Activated CD4-positive, alpha-beta T cell treated with anti-CD3 and anti-CD28 coated beads for 36 hours (primary cell): ENCODE measurements at places on chromosomes 3 and 15.
A peak's percentile ranks its signal among the peaks of the same experiment; 100 is the strongest.

GRCh38 chr3:48404440-48405342, 25.2 kb downstream of the PLXNB1 start:
- H3K4me3 ChIP-seq: no peak overlapping the region
- DNase-seq: no peak
- no peaks in the 10 kb centered on the region for H3K27me3 ChIP-seq

GRCh38 chr3:153338487-153338886, 176.5 kb downstream of the RAP2B start:
- H3K4me3 ChIP-seq: no peak overlapping the region
- no peak for DNase-seq
- no peak overlapping the region for H3K27ac ChIP-seq
- peaks cover 1% of the 10 kb centered on the region for H3K27me3 ChIP-seq
- H3K36me3 ChIP-seq: no peaks in the 10 kb centered on the region

- H3K4me3 ChIP-seq: no peak overlapping the region
- no peaks in the 10 kb centered on the region for H3K27me3 ChIP-seq
- H3K36me3 ChIP-seq: peaks cover 42% of the 10 kb centered on the region
- H3K27ac ChIP-seq: no peak overlapping the region
- DNase-seq: no peak
- peaks cover 24% of the 10 kb centered on the region for H3K4me1 ChIP-seq
These were observed 16.9 kb downstream of the CCR4 start for GRCh38 chr3:32968166-32968919.

DNA sequence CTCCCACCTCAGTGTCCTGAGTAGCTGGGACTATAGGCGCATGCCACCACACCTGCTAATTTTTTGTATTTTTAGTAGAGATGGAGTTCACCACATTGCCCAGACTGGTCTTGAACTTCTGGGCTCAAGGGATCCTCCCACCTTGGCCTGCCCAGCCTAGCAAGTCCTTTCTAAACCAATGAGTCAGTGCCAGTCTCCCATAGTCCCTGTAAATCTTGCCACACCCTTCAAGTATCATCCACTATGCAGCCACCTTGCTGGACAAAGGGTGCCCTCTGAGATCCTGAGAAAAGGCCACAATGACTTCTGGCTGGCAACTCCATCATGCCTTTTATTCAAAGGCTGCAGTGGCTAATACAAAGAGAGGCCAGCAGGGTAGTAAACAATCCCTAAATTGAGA, 184.0 kb downstream of the ABHD5 start:
- H3K27ac ChIP-seq: no peak overlapping the region
- no peaks in the 10 kb centered on the region for H3K36me3 ChIP-seq
- H3K4me3 ChIP-seq: no peak overlapping the region

DNA sequence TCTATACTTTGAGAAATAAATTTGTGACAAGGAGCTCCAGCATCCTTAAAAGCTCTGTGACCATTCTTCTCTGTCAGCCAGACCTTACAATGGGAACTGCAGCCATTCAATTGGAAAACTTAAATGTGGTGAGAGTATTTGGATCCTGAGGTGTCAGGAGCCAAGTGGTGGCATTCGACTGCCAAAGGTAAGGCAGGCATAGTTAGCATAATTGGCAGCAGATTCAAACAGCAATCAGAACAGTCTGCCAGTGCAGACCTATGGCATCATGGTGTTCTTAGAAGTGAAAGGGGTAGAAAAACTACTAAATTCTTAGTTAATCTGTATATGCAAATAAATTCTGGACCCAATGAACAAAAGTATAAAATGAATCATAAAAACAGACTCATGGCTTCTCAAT, 18.2 kb upstream of the FNDC3B start:
- DNase-seq: no peak
- H3K36me3 ChIP-seq: no peaks in the 10 kb centered on the region
- H3K4me1 ChIP-seq: no peaks in the 10 kb centered on the region
- H3K4me3 ChIP-seq: no peak overlapping the region
- no peak overlapping the region for H3K27ac ChIP-seq
- no peaks in the 10 kb centered on the region for H3K27me3 ChIP-seq

- H3K4me3 ChIP-seq: no peak overlapping the region
- H3K27ac ChIP-seq: no peak overlapping the region
- H3K36me3 ChIP-seq: no peaks in the 10 kb centered on the region
- no peaks in the 10 kb centered on the region for H3K27me3 ChIP-seq
These were observed 614.8 kb downstream of the ZIC1 start for GRCh38 chr3:148023994-148024393.

GRCh38 chr3:166085164-166085856, 248.1 kb upstream of the BCHE start:
- H3K36me3 ChIP-seq: no peaks in the 10 kb centered on the region
- no peak overlapping the region for H3K27ac ChIP-seq
- H3K27me3 ChIP-seq: no peaks in the 10 kb centered on the region
- H3K4me1 ChIP-seq: no peaks in the 10 kb centered on the region

- H3K27me3 ChIP-seq: peaks cover 31% of the 10 kb centered on the region
- no peak overlapping the region for H3K4me3 ChIP-seq
- no peaks in the 10 kb centered on the region for H3K36me3 ChIP-seq
- no peak for DNase-seq
- no peak overlapping the region for H3K27ac ChIP-seq
- H3K4me1 ChIP-seq: no peaks in the 10 kb centered on the region
These were observed 59.9 kb downstream of the SMAD6 start for GRCh38 chr15:66761726-66762595.

GRCh38 chr15:82143390-82144385, 97.9 kb upstream of the MEX3B start:
- H3K36me3 ChIP-seq: peaks cover 6% of the 10 kb centered on the region
- H3K27me3 ChIP-seq: no peaks in the 10 kb centered on the region
- H3K27ac ChIP-seq: no peak overlapping the region
- peaks cover 12% of the 10 kb centered on the region for H3K4me1 ChIP-seq
- H3K4me3 ChIP-seq: no peak overlapping the region

- no peaks in the 10 kb centered on the region for H3K4me1 ChIP-seq
- H3K27ac ChIP-seq: no peak overlapping the region
- no peak overlapping the region for H3K4me3 ChIP-seq
These were observed 106.6 kb downstream of the VGLL4 start for GRCh38 chr3:11536936-11537612.

GRCh38 chr15:63234451-63234870, 42.9 kb upstream of the APH1B start:
- H3K4me1 ChIP-seq: peaks cover 79% of the 10 kb centered on the region
- H3K4me3 ChIP-seq: no peak overlapping the region
- DNase-seq: no peak
- H3K27ac ChIP-seq: peak overlapping the region; percentile 67

DNA sequence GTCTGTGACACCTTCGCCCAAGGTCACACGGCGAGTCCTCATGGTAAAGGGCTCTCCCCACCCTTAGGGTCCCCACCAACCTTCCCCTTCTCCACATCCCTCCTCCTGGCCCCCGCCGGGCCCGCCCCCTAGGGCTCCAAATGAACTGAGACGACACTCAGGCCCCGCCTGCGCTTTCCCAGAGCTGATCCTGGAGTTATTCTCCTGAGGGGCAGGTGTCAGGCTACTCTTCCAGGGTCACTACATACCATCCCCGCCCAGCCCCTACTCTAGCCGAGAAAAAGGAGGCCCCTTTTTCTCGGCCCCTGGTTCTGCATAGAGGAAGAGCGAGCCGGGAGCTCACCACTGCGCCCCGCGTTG, 292 bp downstream of the USP4 start:
- peak; percentile 53 for DNase-seq
- H3K36me3 ChIP-seq: peaks cover 20% of the 10 kb centered on the region
- H3K27ac ChIP-seq: peak overlapping the region; percentile 96
- peak overlapping the region; percentile 99 for H3K4me3 ChIP-seq
- peaks cover 49% of the 10 kb centered on the region for H3K4me1 ChIP-seq

DNA sequence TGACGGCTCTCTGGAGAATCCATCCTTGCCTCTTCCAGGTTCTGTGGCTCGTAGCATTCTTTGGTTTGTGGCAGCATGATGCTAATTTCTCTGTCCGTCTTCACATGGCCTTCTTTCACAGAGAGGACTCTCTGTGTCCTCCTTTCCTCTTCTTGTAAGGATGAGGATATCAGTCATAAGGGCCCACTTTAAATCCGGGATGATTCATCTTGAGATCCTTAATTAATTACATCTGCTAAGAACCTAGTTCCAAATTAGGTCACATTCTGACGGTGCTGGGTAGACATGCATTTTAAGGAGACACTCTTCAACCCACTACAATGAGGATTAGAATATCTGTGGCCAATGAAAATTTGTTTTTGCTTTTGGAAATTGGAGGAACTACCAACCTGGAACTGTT, 15.7 kb upstream of the GXYLT2 start:
- no peaks in the 10 kb centered on the region for H3K4me1 ChIP-seq
- H3K4me3 ChIP-seq: no peak overlapping the region
- DNase-seq: no peak
- H3K27ac ChIP-seq: no peak overlapping the region
- no peaks in the 10 kb centered on the region for H3K36me3 ChIP-seq
- H3K27me3 ChIP-seq: peaks cover 9% of the 10 kb centered on the region

DNA sequence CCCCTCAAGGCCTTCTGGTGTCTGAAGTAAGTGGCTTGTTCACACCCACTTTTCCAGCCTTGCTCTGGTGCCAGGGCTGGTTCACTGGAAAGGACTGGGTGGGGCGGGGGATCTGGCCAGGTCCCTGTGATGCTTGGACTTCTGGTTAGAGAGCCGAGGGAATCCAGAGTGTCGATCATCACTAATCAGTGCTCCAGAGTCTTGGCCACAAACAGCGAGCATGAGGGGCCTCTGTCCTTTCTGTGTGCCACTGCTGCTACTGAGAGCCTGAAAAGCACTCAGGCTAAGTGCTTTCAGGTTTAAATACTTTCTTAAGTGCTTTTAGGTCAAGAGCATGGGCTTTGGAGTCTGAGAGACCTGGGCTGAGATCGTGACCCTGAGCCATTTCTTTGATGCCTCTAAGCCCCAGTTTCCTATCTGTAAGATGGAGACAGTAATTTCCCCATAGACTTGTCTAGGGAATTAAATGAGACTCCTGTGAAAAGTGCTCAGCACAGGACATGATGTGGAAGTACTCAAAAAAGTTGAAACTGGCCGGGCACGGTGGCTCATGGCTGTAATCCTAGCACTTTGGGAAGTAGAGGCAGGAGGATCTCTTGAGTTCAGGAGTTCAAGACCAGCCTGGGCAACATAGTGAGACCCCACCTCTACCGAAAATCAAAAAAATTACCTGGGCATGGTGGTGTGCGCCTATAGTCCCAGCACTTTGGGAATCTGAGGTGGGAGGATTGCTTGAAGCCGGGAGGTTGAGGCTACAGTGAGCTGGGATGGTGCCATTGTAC, 53.8 kb upstream of the SEC22A start:
- no peak for DNase-seq
- no peak overlapping the region for H3K27ac ChIP-seq
- H3K36me3 ChIP-seq: peaks cover 63% of the 10 kb centered on the region
- no peak overlapping the region for H3K4me3 ChIP-seq

GRCh38 chr15:31042751-31043150, 51.3 kb upstream of the MTMR10 start:
- peaks cover 4% of the 10 kb centered on the region for H3K27me3 ChIP-seq
- H3K4me3 ChIP-seq: no peak overlapping the region
- H3K36me3 ChIP-seq: no peaks in the 10 kb centered on the region
- no peak overlapping the region for H3K27ac ChIP-seq
- no peak for DNase-seq

- no peaks in the 10 kb centered on the region for H3K27me3 ChIP-seq
- H3K27ac ChIP-seq: no peak overlapping the region
- H3K36me3 ChIP-seq: no peaks in the 10 kb centered on the region
- H3K4me1 ChIP-seq: no peaks in the 10 kb centered on the region
- DNase-seq: no peak
- H3K4me3 ChIP-seq: no peak overlapping the region
These were observed 24.6 kb downstream of the PGBD4 start for GRCh38 chr15:34126522-34126921.

- H3K4me1 ChIP-seq: no peaks in the 10 kb centered on the region
- no peaks in the 10 kb centered on the region for H3K36me3 ChIP-seq
- no peak overlapping the region for H3K4me3 ChIP-seq
- no peak overlapping the region for H3K27ac ChIP-seq
- DNase-seq: no peak
These were observed 566.7 kb upstream of the NECTIN3 start for GRCh38 chr3:110504901-110505300.

GRCh38 chr3:171772427-171773056, 37.7 kb downstream of the PLD1 start:
- H3K4me3 ChIP-seq: no peak overlapping the region
- H3K36me3 ChIP-seq: no peaks in the 10 kb centered on the region
- H3K4me1 ChIP-seq: no peaks in the 10 kb centered on the region
- peak; percentile 71 for DNase-seq

GRCh38 chr15:88395872-88396781, 71.1 kb downstream of the MRPL46 start:
- no peak overlapping the region for H3K27ac ChIP-seq
- H3K36me3 ChIP-seq: no peaks in the 10 kb centered on the region
- H3K4me1 ChIP-seq: peaks cover 5% of the 10 kb centered on the region
- no peak for DNase-seq
- H3K4me3 ChIP-seq: no peak overlapping the region

GRCh38 chr3:52291508-52292181, 4.0 kb downstream of the GLYCTK start:
- peaks cover 9% of the 10 kb centered on the region for H3K36me3 ChIP-seq
- peak; percentile 66 for DNase-seq
- H3K27me3 ChIP-seq: no peaks in the 10 kb centered on the region
- H3K27ac ChIP-seq: no peak overlapping the region

DNA sequence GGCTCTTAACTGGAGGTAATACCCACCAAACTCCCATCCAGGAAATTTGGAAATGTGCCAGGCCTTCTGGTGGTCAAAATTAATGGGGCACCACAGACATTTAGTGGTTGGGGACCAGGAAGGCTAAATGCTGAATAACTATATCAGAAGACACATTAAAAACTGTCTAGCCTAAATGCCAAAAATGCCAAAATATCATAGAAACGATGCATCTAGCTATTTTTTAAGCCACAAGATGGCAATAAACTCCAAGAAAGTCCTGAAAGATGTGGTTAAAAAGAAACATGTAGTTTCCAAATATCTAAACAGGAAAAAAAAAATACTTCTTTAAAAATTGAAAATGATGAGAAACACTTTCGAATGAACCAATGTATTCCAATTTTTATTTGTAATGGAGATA, 19.9 kb downstream of the CCDC14 start:
- DNase-seq: no peak
- H3K4me1 ChIP-seq: no peaks in the 10 kb centered on the region
- peaks cover 33% of the 10 kb centered on the region for H3K36me3 ChIP-seq
- H3K27ac ChIP-seq: no peak overlapping the region
